CD8-positive, alpha-beta memory T cell (primary cell): ENCODE measurements at places on chromosomes 5 and 9.

- DNase-seq = no peak
These were observed 61.4 kb downstream of the FBXW11 start for GRCh38 chr5:171945066-171945465.

GRCh38 chr9:109904666-109905065, 124.7 kb downstream of the PALM2AKAP2 start:
- no peak for DNase-seq

DNA sequence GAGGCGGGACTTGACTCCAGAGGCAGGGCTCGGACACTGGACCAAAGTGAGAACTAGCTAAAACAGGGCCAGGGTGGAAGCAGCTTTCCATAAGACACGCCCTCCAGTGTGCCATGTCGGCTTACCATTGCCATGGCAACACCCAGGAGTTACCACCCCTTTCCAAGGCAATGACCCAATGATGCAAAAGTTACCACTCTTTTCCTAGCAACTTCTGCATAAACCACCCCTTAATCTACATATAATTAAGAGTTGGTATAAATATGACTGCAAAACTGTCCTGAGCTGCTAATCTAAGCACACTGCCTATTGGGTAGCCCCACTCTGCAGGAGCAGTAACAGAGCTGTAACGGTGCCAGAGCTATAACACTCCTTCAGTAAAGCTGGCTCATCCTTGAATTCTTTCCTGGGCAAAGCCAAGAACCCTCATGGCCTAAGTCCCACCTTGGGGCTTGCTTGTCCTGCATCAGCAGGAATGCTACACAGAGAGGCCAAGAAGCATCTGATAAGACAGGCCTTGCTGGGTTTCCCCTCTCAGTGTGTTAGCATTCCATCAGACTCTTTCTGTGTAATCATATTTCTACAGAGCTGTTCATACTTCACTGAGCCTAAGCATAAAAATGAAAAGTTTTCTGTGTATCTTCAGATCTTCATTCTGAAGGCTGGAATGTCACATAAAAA, 262.7 kb upstream of the KLF9 start:
- no peak for DNase-seq

DNA sequence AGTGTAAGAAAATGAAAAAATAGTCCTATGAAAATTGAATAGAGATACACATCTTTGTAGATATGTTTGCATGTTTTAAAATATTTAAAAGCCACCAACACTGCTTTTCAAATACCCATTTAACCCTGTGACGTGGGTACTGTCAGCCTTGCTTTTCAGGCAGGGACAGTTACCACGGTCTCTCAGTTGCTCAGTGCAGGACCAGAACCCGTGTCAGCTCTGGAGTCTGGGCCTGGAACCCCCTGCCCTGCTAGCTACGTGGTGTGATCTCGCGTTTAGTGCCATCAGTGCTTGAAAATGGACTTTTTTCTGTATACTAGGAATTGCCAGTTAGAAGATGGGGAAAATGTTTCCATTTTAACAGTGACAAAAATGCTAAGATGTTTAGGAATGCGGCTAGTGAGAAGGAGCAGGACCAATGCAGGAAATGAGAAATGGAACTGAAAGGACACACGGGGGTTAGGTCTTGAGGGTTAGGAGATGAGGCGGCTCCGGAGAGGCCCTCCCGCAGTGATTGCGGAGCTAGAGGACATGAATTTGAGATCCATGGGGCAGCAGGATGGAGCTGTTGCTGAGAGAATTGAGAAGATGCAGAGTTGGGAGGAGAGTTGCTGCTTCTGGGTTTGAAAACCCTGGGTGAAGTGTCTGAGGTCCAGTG, 13.7 kb downstream of the RNU6ATAC start:
- DNase-seq = no peak

DNA sequence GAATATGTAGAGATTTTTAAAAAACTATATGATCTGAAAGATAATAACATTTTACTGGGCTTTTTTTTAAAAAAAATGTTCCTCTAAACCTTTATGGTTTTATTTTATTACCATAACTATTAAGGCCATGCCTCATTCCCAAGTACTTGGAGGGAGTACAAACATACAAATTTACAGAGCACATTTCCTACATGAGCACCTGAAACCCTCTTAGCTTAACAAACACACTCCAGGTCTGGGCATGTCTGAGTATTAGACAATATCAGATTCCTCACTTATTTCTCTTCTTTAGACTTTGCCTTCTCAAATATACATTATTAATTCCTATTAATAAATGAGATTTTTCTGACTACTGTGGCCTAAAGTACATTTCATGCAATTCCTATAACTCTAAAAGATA, 319.2 kb downstream of the SLCO4C1 start:
- DNase-seq = no peak

GRCh38 chr5:169065400-169065799, 235.5 kb downstream of the SLIT3 start:
- DNase-seq = no peak

DNA sequence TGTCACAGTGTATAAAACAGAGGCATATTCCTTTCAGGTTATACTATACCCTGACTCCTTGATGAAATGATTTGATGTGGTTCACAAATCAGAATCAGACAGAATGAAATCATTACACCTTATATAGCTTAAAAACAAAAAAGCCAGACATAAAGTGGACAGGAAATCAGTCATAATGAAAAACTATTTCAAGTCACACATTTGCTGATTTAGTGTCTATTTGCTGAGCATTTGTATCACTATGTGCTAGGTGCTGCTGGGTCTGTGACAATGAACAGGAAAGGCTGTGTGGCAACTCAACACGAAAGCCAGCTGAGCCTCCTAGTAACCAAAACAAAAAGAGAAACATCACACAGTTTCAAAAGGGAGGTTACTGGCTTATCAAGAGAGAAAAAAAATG, 194.0 kb downstream of the EFNA5 start:
- peak; percentile 27 for DNase-seq

DNA sequence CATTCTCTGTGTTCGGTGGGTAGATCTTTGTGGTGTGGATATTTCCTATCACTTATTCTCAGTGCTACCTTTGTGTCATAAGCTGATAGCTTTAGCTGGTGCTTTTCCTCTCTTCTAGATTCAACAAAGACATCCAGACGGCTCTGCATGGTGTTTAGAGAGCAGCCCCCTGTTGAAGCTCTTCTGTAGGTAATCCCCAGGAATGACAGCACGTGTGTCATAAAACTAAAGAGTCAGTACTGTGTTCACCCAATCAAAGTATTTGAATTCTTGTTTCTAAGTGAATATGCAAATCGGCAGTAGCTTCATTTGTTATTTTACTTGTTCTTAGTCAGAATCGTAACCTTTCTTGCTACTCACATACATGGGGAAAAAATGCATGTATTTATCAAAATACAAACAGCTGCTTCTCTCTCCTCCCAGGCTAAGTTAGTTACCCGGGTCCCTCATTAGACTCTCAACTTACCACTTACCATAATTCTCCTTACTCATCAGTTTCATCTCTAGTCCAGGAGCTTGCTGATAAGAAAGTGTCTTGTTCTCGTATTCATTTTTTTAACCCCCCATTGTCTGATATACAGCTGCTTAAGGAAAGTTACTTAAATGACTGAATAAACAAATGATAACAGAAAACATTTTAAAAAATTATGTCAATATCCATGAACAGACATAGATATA, 1696.0 kb upstream of the WWC1 start:
- no peak for DNase-seq

GRCh38 chr5:16411235-16411634, 54.4 kb downstream of the ZNF622 start:
- DNase-seq = no peak

DNA sequence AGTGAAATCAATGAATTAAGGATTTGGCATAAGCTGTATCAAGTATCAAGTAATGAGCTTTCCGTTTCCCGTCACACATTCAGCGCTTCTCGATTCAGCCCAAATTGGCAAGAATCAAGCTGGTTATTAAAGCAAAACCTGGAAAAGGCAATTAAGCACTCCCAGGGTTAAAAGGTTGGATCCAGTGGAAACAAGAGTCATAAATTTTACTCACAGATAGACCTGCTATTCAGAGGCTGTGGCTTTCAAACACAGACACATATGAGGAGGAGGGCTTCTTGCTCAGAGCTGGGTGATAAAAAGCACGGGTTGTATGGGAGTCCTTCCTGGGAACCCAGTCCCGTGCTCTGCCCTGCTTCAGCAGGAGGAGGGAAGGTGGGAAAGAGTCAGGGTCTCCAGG, 112.3 kb upstream of the CXCL14 start:
- no peak for DNase-seq

GRCh38 chr5:92674321-92674720, 906.7 kb downstream of the NR2F1-AS1 start:
- no peak for DNase-seq

- no peak for DNase-seq
These were observed 140.1 kb downstream of the DOCK2 start for GRCh38 chr5:169777159-169777558.

DNA sequence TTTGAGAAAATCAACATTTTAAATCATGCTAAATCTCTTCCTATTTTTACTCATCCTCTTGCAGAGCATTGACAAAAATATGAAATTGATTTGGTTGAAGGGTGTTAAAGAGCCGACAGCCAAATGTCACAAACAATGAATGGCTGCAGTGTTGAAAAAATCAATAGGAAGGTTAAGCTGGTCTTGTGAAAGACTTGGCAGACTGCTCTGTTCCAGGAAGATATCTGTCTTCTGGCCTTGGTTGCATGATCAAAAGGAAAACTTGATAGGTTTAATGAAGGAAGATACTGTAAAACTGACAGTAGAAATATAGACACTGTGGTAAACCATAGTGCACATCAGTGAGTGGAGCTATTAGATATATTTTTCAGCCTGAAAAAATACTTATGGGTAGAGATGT, 103.6 kb downstream of the PBX3 start:
- DNase-seq = no peak

DNA sequence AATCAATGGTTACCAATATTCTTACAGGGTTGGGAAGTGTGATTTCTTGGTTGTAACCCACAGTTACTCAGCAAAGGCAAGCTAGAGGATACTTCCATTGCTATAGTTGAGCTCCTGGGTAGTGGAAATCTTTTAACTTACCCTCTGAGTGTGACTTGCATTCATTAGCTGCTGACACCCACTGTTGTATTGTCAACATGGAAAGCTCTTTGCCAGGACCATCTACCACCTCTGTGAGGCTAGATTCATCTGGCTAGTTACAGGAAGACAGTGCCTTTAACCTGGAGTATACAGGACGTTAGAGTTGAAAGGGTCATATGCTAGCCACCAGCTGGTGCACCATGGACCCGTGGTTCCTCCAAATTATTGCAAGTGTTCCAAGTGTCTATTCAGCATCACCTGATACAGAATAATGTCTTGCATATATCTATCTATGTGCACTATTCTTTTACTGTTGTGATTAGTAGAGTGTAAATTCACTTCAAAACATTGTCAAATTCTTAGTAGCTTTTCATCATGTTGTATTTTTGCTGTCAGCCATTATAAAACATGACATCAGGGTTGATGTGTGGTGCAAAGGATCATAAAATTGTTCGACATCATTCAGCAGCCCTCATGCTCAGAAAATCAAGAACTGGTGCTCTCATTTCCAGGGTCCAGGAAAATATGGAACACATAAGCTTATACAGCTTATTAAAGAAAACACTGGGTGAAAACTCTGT, 239.0 kb downstream of the PJA2 start:
- no peak for DNase-seq

- no peak for DNase-seq
These were observed 174.6 kb downstream of the MAPKAP1 start for GRCh38 chr9:125532412-125532811.

- no peak for DNase-seq
These were observed 13.8 kb upstream of the LHX2 start for GRCh38 chr9:123997665-123998277.

- DNase-seq = no peak
These were observed 17.4 kb upstream of the IL13 start for GRCh38 chr5:132640613-132641012.

- no peak for DNase-seq
These were observed 21.3 kb downstream of the PRDM9 start for GRCh38 chr5:23528677-23529076.

GRCh38 chr5:174777583-174777982, 53.2 kb downstream of the MSX2 start:
- no peak for DNase-seq
